Fibroblast of lung (primary cell): ENCODE measurements at places on chromosomes 13 and 19. TPM values are rescaled to one million over a fixed set of nuclear protein-coding genes. Genes with fewer than 3 reads are reported as not detected.
A peak's percentile ranks its signal among the peaks of the same experiment; 100 is the strongest.

The TEX29 gene
- 0.51 and 1.7 TPM in 2 replicates for total RNA-seq

The CACNG8 gene
- total RNA-seq, result under 0.01 TPM in 1 of 2 replicates, not detected in the other

The C19orf67 gene
- not detected in 2 replicates for total RNA-seq

The NCAN gene
- under 0.01 TPM in 2 replicates for total RNA-seq

DNA sequence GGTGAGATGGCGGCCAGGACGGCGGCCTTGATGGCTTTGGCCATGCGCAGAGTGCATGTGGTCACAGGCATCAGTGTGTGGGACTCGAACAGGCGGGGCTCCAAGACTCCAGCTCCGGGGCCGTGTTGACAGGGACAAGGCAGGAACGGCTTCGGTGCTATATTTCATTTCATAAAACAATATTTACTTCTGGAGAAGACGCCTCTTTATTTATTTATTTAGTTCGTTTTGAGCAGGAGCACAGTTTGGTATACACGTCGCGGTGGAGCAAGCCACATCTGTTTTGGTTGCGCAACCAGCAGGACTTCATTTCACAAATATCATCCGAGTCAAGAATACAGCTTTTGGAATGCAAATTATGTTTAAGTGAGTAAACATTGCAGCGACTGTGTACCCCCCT lies 166.7 kb upstream of the TSHZ3 start:
- DNase-seq, result peak; percentile 55
- H3K27ac ChIP-seq, result no peak overlapping the region
- no peaks in the 10 kb centered on the region for H3K4me1 ChIP-seq
- no peaks in the 10 kb centered on the region for H3K27me3 ChIP-seq

DNA sequence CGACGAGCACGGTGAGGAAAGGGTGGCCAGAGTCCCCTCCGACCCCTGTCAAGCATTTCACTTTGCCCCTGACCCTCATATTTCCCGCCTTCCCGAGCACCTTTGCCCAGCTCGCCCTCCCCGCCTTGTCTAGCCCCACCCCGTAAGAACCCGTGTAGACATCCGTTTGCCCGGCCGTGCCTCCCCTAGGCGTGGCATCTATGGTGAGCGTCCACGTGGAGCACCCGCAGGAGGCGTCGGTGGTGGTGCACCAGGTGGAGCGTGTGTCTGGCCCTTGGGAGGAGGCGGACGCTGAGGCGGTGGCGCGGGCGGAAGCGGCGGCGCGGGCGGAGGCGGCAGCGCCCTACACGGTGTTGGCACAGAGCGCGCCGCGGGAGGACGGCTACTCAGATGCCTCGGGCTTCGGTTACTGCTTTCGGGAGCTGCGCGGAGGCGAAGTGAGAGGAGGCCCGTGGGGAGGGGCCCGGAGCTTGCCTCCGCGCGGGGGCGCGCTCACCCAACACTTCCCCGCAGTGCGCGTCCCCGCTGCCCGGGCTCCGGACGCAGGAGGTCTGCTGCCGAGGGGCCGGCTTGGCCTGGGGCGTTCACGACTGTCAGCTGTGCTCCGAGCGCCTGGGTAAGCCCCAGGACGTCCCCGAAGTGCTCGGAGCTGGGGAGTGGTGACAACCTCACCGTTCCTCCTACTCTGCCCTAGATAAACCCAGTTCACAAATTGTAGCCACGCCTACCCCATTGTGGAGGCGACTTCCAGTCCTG lies 4.2 kb downstream of the LTBP4 start:
- peak overlapping the region; percentile 3 for H3K4me3 ChIP-seq
- H3K4me1 ChIP-seq, result peaks cover 22% of the 10 kb centered on the region
- H3K36me3 ChIP-seq, result no peaks in the 10 kb centered on the region
- no peak overlapping the region for H3K27ac ChIP-seq
- DNase-seq, result peak; percentile 63

DNA sequence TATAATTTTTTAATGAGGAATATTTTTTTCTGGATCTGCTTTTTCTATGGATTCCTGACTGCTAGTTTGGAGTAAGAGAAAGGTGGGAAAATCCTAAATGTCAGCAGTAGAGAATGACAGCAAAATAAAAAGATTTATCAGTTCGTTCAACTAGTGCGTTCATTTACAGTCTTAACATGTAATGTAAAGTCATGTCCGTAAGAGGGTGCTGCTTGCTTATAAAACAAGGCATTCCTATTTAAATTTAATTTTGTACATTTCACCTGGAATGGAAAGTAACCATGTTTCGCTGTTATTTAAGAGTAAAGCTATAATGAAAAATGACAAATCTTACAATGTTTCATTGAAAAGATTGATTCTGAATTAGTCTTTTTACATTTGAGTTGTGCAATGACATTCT lies 76.6 kb downstream of the ZMYM2 start:
- H3K4me1 ChIP-seq, result no peaks in the 10 kb centered on the region
- DNase-seq, result peak; percentile 12
- H3K27me3 ChIP-seq, result no peaks in the 10 kb centered on the region
- no peak overlapping the region for H3K4me3 ChIP-seq
- peaks cover 5% of the 10 kb centered on the region for H3K36me3 ChIP-seq
- H3K27ac ChIP-seq, result no peak overlapping the region

GRCh38 chr19:28549680-28550277 lies 663.2 kb downstream of the UQCRFS1 start:
- H3K27ac ChIP-seq, result no peak overlapping the region
- no peaks in the 10 kb centered on the region for H3K27me3 ChIP-seq
- no peaks in the 10 kb centered on the region for H3K4me1 ChIP-seq
- H3K4me3 ChIP-seq, result no peak overlapping the region

GRCh38 chr13:40172878-40173277 lies 493.6 kb downstream of the FOXO1 start:
- H3K27ac ChIP-seq, result no peak overlapping the region
- DNase-seq, result no peak
- H3K4me3 ChIP-seq, result no peak overlapping the region
- H3K4me1 ChIP-seq, result no peaks in the 10 kb centered on the region
- H3K36me3 ChIP-seq, result no peaks in the 10 kb centered on the region
- peaks cover 2% of the 10 kb centered on the region for H3K27me3 ChIP-seq

- H3K36me3 ChIP-seq, result no peaks in the 10 kb centered on the region
- H3K27ac ChIP-seq, result no peak overlapping the region
- no peak overlapping the region for H3K4me3 ChIP-seq
- H3K4me1 ChIP-seq, result no peaks in the 10 kb centered on the region
- H3K27me3 ChIP-seq, result no peaks in the 10 kb centered on the region
- DNase-seq, result no peak
Measured at GRCh38 chr13:61908906-61909615, 493.4 kb upstream of the PCDH20 start.

GRCh38 chr19:934865-935479 lies 9.1 kb downstream of the ARID3A start:
- H3K27ac ChIP-seq, result peak overlapping the region; percentile 65
- no peak overlapping the region for H3K4me3 ChIP-seq
- peak; percentile 82 for DNase-seq
- H3K36me3 ChIP-seq, result peaks cover 14% of the 10 kb centered on the region
- no peaks in the 10 kb centered on the region for H3K27me3 ChIP-seq
- H3K4me1 ChIP-seq, result peaks cover 26% of the 10 kb centered on the region

- peak overlapping the region; percentile 53 for H3K4me3 ChIP-seq
- H3K27ac ChIP-seq, result peak overlapping the region; percentile 90
- H3K4me1 ChIP-seq, result peaks cover 5% of the 10 kb centered on the region
- H3K36me3 ChIP-seq, result peaks cover 10% of the 10 kb centered on the region
- H3K27me3 ChIP-seq, result no peaks in the 10 kb centered on the region
Measured at GRCh38 chr19:12995596-12996405, 526 bp downstream of the NFIX start.

DNA sequence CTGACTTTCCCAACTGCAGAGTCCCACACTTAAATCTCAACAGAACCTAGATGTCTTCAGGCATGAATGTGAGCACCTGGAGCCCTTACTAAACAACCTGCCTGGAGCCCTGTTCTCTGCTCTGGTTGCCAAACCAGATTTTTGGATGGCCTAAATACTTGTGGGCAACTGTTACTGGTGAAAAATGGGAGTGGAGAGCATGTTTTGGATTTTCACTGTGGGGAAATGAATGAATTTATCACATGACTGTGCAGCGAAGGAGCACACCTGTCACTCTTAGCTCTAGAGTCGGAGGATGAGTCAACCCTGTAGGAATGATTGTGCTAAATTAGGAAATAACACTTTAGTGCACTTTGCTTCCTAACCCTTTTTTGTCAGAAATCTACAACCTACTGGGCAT lies 30.3 kb downstream of the SHISA2 start:
- H3K4me3 ChIP-seq, result no peak overlapping the region
- DNase-seq, result peak; percentile 51
- no peaks in the 10 kb centered on the region for H3K4me1 ChIP-seq

GRCh38 chr13:113927661-113928581 lies 46.0 kb downstream of the C13orf46 start:
- H3K27me3 ChIP-seq, result no peaks in the 10 kb centered on the region
- peak; percentile 97 for DNase-seq
- peak overlapping the region; percentile 10 for H3K4me3 ChIP-seq
- peaks cover 32% of the 10 kb centered on the region for H3K4me1 ChIP-seq
- H3K27ac ChIP-seq, result peak overlapping the region; percentile 89
- no peaks in the 10 kb centered on the region for H3K36me3 ChIP-seq

DNA sequence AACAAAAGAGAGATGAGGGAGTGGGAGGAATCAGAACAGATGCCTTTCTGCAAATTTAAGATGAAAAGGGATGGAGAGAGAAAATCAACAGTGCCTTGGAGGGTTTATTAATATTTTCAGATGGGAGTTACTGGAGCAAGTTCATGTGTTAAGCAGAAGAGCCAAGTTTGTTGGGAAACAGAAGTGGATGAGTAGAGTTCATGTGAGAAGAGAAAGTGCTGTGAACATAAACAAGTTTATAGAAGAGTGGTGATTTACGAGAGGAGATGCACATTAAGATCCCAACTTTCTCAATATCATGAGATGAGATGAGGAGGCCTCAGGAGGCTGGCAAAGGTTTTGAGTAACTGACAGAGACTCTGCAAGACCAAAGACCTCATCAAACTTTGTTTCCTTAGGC lies 274.1 kb upstream of the HTR2A start:
- peaks cover 4% of the 10 kb centered on the region for H3K4me1 ChIP-seq
- DNase-seq, result peak; percentile 47
- no peak overlapping the region for H3K27ac ChIP-seq
- no peak overlapping the region for H3K4me3 ChIP-seq
- H3K36me3 ChIP-seq, result no peaks in the 10 kb centered on the region
- no peaks in the 10 kb centered on the region for H3K27me3 ChIP-seq
